ENCODE measurements at places on chromosomes 3 and 15.

DNA sequence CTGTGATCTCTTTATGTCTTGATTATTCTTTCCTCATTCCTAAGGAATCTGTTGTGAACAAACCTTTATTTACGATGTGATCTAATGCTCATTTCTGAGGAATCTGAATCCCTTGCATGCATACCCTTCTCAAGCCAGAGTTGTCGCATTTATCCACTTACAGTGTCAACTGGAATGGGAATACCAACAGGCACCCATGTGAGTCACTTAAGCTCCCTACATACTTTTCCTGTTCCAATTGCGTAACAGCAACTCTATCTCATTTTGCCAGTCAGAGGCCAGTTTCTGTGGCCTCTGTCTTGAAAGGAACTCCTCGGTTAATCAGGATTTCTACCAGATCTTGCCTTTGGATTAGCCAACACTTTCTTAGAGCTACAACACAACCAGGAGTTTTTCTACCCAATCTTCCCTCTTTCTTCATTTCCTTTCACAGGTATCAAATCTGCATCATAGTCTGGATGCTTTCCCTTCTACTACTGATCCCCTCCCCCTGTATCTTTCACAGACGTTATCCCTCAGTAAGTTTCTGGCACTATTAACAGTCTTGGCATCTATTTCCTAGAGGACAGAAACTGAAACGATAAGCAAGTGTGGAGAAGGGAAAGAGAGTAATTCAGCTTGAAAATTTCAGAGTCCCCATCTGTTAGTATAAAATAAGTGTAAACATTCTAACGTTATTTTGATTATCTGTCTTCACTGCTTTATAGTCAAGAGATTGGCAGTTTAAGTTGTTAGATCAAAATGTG, 66.8 kb upstream of the BCHE start:
- no peak for DNase-seq

GRCh38 chr3:14440168-14440518, 37.7 kb downstream of the SLC6A6 start:
- DNase-seq, result no peak

DNA sequence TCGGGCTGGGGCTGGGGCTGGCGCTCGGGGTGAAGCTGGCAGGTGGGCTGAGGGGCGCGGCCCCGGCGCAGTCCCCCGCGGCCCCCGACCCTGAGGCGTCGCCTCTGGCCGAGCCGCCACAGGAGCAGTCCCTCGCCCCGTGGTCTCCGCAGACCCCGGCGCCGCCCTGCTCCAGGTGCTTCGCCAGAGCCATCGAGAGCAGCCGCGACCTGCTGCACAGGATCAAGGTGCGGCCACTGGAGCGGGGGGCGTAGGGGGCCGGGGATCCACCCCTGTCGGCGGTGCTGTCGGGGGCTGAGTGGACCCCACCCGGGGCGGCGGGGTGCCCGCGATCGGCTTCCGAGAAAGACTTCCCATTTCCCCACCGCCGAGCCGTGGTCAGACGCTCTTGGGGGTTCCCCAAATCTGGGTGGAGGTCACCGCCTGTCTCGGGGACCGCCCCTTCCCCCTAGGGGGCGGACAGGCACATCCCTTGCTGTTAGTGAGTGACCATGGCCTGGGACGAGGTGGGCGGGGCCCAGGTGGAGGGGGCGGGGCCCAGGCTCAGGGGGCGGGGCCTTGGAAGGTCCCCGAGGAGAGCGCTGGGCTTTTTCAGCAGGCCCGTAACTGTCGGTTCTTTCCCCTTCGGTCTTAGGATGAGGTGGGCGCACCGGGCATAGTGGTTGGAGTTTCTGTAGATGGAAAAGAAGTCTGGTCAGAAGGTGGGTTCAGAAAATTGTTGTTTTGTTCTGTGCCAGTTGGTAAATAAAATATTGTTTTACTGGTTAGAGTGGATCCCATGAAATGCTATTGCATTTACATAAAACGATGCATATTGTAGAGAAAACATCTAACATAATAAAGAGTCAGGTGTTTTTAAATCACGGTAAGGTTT, 578 bp downstream of the LACTB start:
- DNase-seq, result peak; percentile 29

- no peak for DNase-seq
Measured at GRCh38 chr15:77825546-77825945, 192.8 kb upstream of the LINGO1 start.

GRCh38 chr3:45163481-45163880, 17.3 kb upstream of the CDCP1 start:
- no peak for DNase-seq

All from stimulated activated CD8-positive, alpha-beta memory T cell treated with anti-CD3 and anti-CD28 coated beads, Interleukin-7, amount 100 ng/mL, for 1 hour (primary cell).